ENCODE measurements at places on chromosomes 5 and 9. TPM values are rescaled to one million over a fixed set of nuclear protein-coding genes. Genes with fewer than 3 reads are reported as not detected.
A peak's percentile ranks its signal among the peaks of the same experiment; 100 is the strongest.

DNA sequence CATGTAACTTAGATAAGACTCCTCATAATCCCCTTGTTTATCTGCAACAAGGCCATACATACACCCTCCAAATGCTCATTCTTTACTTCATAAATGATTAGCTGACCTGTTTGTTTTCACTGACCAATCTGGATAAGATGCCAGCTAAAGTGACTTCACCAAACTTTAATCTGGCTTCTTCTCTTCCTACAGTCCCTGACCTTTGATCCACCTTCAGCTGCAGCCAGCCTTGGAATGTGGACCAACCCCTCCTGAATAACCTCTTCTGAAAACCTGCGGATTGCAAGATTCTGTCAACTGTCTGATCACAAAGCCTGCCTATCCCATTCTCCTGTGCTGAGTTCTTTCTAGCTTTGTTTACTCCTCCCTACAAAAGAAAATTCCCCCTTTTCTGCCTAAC, 476.8 kb downstream of the LRRC70 start:
- H3K27ac ChIP-seq, result no peak overlapping the region
- no peaks in the 10 kb centered on the region for H3K27me3 ChIP-seq
- no peak overlapping the region for H3K4me3 ChIP-seq
- no peak for DNase-seq
- no peaks in the 10 kb centered on the region for H3K4me1 ChIP-seq

DNA sequence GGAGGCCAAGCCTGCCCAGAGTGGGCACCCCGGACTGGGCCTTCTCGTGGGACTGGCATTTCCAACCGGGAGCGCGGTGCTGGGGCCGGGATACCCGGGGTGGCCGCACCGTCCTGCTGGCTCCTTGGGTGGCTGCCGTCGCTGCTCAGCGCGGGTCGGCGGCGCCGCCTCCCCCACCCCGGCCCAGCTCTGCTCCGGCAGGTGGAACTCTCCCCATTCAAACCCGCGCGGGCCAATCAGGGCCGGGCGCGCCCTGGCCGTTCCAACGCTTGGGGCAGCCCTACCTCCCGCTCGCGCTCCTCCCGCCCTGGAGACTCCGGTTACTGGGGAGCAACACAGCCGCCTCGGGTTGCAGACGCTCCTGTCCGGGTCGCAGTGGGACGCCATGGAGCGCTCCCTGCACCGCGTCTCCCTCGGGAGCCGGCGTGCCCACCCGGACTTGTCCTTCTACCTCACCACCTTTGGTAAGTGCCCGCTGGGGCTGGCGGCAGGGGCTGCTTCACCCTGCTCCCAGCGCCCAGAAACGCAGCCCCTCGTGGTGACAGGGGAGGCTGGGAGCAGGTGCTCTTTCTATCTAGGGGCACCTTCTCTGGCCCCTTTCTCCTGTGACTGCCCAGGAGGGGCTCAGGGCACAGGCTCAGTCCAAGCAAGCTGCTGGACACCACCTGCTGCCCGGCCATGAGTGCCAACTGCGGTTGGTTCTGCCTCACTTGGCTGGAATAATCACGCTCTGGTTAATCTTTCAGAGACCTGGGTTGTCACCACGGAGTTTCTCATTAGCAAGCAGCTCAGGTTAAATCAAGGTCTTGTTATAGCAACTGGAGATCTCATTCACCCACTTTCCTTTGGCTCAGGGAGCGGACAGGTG, at the start of gene RGS3:
Gene RGS3, plus strand, starts transcription at position 310 of the 868 bp plus-strand sequence. Its CDS starts 76 bp downstream, at position 386.
- DNase-seq, result no peak
- peaks cover 12% of the 10 kb centered on the region for H3K4me1 ChIP-seq
- no peak within 1 kb of the TSS for H3K27ac ChIP-seq
- no peaks in the 10 kb centered on the region for H3K27me3 ChIP-seq

DNA sequence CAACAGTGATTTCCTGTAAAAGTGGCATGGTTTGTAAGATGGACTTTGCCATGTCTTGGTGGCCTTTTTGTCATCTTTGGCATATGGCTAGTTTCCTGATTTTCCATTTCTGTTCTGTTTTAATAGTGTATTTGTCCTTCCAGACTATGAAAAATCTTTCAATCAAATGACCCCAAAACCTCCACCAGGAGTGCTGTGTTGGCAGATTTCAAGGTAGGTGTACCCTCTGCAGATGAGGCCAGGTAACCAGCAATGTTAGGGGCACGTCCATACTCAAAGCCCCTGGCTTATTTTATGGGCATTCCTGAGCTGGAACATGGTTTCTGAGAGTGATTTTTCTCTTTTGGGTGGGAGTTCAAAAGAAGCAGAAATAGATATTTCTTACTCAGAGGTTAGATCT, 15.2 kb upstream of the MAP1B start:
- no peak overlapping the region for H3K4me3 ChIP-seq
- H3K36me3 ChIP-seq, result no peaks in the 10 kb centered on the region
- H3K4me1 ChIP-seq, result no peaks in the 10 kb centered on the region
- H3K27me3 ChIP-seq, result no peaks in the 10 kb centered on the region
- no peak for DNase-seq

DNA sequence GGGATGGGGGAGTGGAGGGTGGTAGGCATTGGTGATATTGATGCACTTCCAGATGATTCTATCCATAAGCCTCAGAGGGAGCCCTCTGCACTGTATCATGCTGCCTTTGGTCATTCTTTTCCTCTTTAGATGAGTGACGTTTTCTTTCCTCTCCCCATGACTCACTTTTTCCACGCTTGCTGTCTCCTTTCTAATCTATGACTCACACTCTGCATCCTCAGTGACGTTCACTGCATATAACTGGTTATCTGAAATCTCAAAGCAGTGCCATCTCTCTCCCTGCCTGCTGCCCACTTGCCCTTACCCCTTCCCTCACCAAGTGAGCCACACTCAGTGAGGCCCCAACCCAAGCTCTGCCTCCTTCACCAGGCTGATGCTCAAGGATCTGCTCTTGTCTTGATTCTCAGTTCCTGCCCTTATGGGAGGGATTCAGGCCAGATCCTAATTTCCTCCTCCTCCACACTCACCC, 31.6 kb downstream of the PTGS1 start:
- H3K27ac ChIP-seq, result no peak overlapping the region
- no peak for DNase-seq
- H3K4me3 ChIP-seq, result no peak overlapping the region
- no peaks in the 10 kb centered on the region for H3K4me1 ChIP-seq
- no peaks in the 10 kb centered on the region for H3K36me3 ChIP-seq

- no peaks in the 10 kb centered on the region for H3K27me3 ChIP-seq
- no peak overlapping the region for H3K4me3 ChIP-seq
- no peaks in the 10 kb centered on the region for H3K4me1 ChIP-seq
- no peak for DNase-seq
Measured at GRCh38 chr5:160537940-160538339, 116.3 kb downstream of the PTTG1 start.

DNA sequence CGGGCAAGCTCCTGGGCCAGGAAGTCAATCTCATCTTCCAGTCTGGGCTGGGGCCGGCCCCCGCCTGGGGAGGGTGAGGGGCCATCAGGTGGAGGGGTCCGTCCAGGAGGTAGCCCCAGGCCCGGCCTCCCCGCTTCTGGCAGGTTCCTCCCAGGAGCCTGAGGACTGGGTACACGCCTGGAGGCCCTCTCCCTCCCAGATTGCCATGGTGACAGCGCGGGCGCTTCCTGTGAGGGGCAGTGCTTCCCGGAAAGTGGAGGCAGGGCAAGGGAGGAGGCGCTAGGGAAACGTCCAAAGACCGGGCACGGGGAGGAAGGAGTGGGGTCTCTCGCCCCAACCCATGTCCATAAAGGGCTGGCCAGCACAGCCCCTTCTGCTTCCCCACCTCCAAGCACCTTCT, 4.9 kb downstream of the NPDC1 start:
- no peaks in the 10 kb centered on the region for H3K27me3 ChIP-seq
- H3K27ac ChIP-seq, result no peak overlapping the region
- H3K4me3 ChIP-seq, result no peak overlapping the region
- H3K36me3 ChIP-seq, result peaks cover 52% of the 10 kb centered on the region
- peaks cover 32% of the 10 kb centered on the region for H3K4me1 ChIP-seq

DNA sequence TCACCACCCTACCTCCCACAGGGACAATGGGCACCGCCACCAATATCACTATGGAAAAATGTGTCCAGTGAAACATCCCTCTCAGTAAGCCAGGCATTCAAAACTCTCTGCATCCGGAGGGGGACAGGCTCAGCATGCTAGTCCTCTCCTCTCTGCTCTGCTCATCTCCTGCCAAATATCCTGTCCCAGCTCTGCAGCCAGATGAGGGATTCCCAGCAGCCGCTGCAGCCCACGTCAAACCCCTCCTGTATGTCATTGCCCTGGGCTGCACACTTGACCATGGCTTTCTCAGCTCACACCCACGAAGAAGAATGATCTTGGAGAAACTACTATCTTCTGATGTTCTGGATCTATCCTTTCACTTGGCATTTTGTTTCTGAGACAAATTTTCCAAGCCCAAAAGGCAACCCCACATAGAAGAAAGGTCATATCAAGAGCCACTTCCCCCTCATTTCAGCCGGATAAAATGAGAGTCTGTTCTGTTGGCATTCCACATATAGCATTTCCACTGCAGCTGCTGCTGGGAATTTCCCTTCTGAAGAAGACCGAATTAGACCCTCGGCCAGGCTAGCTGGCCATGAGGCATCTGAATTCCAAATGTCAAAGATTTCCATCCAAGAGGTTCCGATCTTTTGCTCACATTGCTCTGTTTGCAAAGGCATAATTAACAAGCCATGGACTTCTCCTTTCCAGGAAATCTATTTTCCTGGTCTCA, 338.0 kb downstream of the ACTL7B start:
- no peaks in the 10 kb centered on the region for H3K27me3 ChIP-seq
- peak overlapping the region; percentile 47 for H3K27ac ChIP-seq
- DNase-seq, result no peak
- no peaks in the 10 kb centered on the region for H3K4me1 ChIP-seq

DNA sequence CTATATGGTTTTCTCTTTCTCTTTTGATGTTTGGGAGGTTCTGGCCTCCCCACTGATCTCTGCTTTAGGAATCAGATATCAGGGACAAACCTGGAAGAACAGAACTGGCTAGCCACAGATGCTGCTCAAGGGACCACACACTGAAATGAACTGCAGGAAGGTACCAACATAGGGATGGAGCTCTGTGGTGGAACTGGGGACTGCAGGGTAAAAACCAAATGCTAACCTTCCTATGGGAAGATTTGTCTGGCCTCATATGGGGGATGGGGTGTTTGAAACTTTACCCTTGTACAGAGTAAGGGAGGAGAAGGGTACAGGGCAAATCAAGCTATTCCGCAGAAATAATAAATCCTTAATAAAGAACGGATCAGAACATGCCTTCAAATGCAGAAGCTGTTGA, 49.4 kb downstream of the ELOVL7 start:
- no peak for DNase-seq
- H3K27ac ChIP-seq, result no peak overlapping the region
- no peak overlapping the region for H3K4me3 ChIP-seq
- no peaks in the 10 kb centered on the region for H3K36me3 ChIP-seq
- H3K27me3 ChIP-seq, result no peaks in the 10 kb centered on the region
- no peaks in the 10 kb centered on the region for H3K4me1 ChIP-seq

The C5orf58 gene
- not detected for total RNA-seq
